ENCODE measurements at places on chromosomes 2 and 18.

DNA sequence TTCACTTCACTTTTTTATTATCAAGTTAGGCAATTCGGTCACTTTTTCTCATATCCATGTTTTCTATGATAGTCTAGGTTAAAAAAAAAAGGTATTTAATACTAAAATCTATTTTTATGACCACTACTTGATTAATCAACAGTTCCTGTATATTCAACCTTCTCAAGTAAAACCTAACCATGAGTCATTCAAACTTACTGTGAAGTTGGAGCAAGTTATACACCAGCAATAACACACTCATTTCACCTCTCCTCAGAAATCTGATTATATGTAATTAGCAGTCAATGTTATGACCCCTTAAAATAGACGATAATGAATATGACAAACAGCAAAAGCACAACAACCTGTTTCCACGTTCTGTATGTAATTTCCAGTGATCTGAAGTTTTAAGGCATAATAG, 35.0 kb upstream of the ADAM17 start:
- no peak for DNase-seq

DNA sequence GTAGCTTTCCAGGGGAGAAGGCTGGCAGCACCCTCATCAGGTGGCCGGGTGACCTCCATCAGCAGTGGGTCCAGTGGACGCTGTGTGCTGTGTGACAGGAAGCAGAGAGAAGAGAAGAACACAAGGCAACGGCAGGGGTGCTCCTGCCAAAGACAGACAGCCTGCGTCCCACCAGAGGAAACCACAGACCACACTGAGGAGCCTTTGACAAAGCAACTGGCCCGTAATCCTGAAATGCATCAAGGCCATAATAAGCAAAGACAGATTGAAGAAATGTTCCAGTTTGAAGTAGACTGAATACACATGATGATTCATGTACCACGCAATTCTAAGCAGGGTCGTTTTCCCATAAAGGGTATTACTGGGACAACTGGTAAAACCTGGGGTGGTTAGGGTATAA, 172.4 kb downstream of the FBXO15 start:
- no peak for DNase-seq

- DNase-seq: no peak
Observed at GRCh38 chr2:100067784-100068183, 74.6 kb downstream of the AFF3 start.

- DNase-seq: no peak
Observed at GRCh38 chr2:69683170-69683971, 39.8 kb upstream of the AAK1 start.

GRCh38 chr2:207087046-207087902, 78.5 kb downstream of the KLF7 start:
- no peak for DNase-seq

DNA sequence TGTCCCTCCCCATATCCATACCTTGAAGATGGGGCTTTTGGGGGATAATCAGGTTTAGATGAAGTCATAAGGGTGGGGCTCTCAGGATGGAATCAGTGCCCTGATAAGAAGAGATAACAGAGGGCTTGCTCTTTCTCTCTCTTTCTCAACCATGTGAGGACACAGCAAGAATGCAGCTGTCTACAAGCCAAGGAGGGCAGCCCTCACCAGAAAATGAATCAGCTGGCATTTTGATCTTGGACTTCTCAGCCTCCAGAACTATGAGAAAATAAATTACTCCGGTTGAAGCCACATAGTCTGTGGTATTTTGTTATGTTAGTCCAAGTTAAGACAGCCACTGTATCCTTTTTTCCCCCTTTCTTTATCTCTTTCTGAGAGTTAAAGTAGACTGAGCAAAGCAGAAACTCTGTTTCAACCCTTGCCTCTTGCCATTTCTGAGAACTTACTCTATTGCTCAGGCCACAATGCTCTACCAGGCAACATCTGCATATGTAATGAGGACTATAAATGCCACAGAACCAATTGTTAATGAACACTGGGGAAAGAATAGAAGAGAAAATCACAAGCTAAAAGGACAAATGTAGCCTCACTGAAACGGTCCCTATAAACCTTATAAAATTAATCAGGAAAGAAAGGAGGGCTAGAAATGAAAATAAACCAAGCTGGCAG, 56.9 kb downstream of the SRBD1 start:
- no peak for DNase-seq

DNA sequence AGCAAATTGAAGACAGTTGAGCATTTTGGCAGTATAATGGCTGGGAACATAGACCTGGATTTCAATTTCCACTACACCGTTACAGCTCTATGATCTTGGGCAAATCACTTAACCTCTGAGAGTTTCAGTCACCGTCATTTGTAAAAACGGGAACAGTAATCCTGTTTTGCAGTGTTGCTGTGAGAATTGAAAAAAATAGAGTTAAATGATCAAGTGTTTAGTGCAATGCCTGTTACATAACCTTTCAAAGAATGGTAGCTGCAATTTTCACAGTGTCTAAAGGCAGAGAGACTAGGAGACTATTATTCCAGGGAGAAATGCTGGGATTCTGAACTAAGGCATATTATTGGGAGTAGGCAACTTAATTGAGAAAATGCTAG, 2.0 kb downstream of the AGPS start:
- DNase-seq: no peak

DNA sequence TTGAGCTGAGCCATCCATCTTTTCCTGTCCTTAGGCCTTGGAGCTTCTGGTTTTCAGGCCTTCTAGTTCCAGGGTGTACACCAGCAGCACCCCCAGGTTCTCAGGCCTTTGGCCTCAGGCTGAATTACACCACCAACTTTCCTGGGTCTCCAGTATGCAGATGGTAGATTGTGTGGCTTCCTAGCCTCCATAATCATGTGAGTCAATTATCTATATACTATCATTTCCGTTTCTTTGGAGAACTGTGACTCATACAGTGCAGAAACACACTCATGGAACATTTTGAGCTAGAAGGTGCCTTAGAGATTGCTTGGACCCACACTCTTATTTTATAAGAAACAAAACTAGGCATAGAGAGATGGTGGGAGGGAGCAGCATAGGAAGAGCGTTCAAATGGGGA, 167.4 kb downstream of the NCK2 start:
- DNase-seq: no peak

DNA sequence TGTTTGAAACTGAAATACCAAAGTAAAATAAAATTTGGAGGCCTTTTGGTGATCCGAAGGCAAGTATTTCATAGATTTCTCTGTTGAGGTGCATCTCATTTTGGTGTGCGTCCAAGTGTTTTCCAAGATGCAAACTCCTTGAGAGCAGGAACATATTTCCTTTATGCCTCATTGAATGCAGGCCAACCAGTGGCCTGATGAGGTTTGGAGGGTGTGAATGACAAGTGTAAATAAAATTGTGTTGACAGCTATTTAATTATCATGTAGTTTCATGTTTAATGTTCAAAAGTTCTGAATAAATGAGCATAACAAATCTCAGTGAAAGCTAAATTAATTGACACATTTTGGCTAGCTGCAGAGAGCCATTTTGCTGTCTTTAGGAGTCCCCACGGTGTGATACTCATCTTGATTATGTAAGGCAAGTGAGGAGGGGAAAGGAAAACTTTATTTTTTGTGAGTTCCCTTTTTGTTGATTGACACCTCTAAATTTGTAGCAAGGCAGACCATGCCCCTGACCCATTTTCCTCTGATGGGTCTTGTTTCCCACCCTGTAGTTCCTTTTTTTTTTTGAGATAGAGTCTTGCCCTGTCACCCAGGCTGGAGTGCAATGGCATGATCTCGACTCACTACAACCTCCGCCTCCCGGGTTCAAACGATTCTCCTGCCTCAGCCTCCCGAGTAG, 6.3 kb upstream of the LTBP1 start:
- no peak for DNase-seq

- no peak for DNase-seq
Observed at GRCh38 chr2:67448648-67449047, 51.5 kb downstream of the ETAA1 start.

- DNase-seq: no peak
Observed at GRCh38 chr2:200128296-200128695, 172.9 kb downstream of the MAIP1 start.

- no peak for DNase-seq
Observed at GRCh38 chr2:138752197-138752956, 27.8 kb downstream of the NXPH2 start.

DNA sequence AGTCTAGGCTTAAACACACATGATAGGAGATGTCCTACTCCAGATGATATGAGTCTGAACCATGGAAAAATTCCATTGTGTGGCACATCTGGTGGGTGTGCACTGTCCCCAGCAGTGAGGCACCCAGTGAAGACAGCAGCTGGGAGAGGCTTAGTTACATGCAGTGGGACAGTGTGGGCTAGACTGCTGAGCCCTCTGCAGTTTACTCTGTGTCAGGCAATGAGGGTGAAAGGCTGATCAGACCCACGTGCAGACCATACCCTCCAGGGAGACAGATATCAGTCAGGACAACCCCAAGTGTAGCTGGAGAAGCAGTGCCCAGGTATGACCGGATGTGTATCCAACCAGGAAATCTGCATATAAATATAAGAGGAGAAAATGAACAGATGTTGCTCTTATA, 13.4 kb downstream of the IL37 start:
- no peak for DNase-seq

DNA sequence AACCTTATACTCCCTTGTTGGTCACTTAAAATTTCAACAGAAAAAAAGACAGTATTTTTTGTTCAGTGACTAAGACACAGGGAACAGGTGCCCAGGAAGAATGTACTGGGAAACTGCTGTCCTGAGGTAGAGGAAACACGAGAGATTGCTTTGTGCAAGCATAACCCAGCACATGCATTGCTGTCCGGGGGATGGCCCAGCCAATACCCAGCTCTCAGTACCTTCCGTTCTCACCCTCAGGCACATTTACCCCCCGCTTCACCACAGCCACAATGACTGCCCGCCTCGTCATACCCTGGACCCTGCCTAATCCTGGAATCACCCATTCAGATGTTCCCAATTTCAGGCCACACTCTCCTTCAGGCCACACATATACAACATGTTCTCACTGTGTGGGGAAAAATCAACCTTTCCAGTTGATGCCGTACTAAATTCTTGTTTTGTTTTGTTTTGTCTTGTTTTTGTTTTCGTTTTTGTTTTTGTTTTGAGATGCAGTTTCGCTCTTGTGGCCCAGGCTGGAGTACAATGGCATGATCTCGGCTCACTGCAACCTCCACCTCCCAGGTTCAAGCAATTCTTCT, 140.7 kb downstream of the ESCO1 start:
- DNase-seq: no peak

GRCh38 chr18:62944454-62944853, 229.1 kb downstream of the PHLPP1 start:
- no peak for DNase-seq

DNA sequence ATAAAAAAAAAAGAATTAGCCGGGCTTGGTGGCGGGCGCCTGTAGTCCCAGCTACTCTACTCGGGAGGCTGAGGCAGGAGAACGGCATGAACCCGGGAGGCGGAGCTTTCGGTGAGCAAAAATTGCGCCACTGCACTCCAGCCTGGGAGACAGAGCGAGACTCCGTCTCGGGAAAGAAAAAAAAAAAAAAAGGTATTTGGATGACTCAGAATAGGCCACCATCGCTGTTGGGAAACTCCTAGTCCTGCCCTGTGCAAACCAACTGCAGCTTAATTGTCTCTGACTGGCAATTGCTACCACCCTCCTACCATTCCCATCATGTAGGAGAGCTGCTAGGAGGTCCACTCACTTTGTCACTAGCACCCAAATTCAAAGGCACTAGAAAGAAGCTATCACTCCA, 43.5 kb downstream of the ATP8B1 start:
- no peak for DNase-seq

DNA sequence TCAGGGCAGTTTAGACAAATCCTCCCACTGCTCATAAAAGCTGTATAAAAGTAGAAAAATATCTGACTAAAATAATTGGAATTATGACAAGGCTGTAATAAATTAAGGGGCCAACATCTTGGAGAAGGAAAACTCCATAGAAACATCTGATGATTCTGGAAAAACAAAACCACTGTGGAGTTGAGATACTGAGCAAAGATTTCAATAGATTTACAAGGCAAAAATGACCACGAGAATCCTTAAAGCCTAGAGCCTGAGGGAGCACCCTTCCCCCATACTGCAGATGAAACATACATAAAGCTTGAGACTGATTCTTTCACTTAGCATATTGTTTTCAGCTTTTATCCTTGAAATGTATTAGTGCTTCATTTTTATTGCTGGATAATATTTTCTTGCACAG, 286.4 kb upstream of the MMADHC start:
- DNase-seq: no peak

DNA sequence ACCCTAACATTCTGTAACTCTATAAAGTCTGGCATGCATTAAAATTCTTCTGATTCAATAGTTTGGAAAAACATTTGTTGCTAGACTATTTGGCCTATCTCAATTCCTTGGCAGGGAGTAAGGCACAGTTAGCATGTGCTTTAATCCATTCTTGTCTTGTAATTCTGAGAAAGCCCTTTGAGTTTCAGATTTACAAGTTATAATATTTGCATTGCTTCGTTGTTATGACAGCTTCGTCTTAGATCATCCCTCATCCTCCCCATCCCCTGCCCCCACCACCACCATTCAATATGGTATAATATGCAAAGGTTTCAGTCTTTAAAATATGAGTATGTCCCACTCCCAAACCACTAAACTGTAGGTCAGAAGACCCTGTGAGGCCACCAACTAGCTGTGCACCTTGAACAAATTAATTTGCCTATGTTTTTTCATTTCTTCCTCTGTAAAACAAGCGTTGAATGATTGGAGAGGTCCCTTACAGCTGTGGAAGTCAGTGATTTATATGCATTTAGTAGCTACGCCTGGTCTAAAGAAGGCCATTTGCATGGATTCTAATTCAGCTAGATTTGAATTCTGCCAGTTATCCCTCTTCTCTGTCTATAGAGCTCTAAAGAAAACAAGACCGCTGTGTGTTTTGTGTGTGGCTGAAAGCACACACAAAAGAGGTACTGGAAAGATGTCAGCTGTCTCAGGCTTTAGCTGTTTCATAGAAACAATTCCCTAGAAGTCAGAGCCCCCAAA, 591 bp downstream of the C2orf80 start:
- DNase-seq: no peak

DNA sequence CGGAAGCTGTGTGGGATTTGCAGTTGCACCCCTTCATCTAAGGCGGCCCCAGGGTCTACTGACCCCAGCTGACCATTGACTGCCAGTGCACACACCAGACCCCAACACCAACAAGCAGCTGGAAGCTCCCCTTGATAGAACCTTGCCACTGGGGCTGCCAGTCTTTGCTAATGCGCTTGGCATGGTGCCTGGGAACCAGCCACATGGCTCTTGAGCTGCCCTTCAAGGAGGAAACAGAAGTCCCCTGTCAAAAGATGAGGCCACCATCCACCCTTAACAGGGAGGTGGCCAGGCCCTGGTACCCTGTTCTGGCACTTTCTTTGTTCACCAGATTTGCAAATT, 8.6 kb downstream of the ALPI start:
- no peak for DNase-seq

Measured in activated T-helper 1 cell treated with anti-CD3 and anti-CD28 coated beads, Interleukin-2, amount 50 U/mL, for 16 hours (primary cell).